Bone marrow (tissue), 2 donors: ENCODE measurements at places on chromosomes 2 and 18.
A peak's percentile ranks its signal among the peaks of the same experiment; 100 is the strongest.

GRCh38 chr2:237701033-237701858 lies 73.9 kb downstream of the LRRFIP1 start:
- no peak for DNase-seq

GRCh38 chr18:49342690-49343089 lies 117.8 kb downstream of the DYM start:
- no peak for DNase-seq

DNA sequence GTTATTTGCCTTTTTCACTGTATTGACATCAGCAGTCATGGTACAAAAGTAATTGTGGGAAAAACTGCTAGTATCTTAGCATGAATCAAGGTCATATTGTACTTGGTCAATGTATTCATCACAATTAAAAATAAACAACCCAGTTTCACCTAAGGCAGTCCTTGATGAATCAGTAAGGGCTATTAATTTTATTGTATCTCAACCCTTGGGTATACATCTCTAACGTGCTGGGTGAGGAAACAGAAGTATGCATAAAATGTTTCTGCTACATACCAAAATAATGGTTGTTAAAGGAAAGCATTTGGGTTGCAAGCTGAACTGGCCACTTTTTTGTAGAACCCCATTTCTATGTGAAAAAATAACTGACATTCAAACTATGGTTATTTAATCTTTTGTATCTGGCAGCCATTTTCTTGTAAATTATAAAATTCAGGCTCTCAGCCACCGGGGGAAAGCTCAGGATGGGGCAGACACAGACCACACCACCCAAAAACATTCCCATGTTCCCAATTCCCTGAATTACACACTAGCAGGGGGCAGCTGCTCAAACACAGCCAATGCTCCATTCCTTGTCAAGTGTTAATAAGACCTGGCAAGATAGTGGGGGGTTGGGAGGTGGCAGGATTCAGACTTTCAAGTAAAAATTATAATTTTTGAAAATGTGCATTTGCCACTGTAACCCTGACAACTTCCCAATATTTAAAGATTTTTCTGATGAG lies 49.3 kb downstream of the OLA1 start:
- DNase-seq, result no peak

- no peak for DNase-seq
These were observed 814.2 kb upstream of the SLC39A10 start for GRCh38 chr2:194842871-194843270.

DNA sequence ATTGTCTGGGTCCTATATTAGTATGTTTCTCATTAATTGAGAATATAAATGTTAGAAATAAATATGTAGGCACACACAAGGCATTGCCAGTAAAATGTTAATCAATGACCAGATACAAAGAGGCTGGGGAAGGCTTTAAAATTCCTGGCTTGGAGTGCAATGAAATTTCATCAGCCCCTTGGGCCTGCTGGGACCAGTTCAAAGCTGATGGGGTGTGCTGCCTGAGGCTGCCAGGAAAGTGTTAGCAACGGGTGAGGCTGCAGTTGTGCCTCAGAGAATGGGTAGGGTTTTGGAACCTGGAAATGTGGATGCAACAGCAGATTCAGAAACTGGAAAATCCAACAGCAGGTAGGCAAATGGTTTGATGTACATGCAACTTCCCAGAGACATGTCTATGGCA lies 68.9 kb downstream of the DIPK1C start:
- no peak for DNase-seq

- no peak for DNase-seq
These were observed 101.3 kb upstream of the KLHL29 start for GRCh38 chr2:23283653-23284052.

- DNase-seq, result no peak
These were observed 60.5 kb downstream of the SOCS6 start for GRCh38 chr18:70349316-70349715.

- no peak for DNase-seq
These were observed 3.9 kb upstream of the TYMS start for GRCh38 chr18:653512-653911.

DNA sequence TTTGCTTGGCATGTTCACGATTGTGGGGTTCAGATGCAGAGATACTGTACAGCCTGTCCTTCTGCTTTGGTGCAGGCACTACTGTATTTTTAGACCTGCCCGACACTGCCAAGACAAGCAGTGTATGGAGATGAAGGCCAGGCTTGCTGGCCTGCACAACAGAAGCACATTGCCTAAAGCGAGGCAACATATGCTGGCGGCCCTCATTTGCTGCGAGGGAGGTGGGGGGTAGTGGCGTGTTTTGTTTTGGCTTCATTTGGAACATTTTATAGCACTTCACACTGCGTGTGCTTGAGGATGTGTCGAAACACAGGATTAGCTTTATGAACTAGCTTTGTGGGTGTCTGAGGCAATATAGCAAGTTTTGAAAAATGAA lies 27.0 kb downstream of the TMEM182 start:
- no peak for DNase-seq

DNA sequence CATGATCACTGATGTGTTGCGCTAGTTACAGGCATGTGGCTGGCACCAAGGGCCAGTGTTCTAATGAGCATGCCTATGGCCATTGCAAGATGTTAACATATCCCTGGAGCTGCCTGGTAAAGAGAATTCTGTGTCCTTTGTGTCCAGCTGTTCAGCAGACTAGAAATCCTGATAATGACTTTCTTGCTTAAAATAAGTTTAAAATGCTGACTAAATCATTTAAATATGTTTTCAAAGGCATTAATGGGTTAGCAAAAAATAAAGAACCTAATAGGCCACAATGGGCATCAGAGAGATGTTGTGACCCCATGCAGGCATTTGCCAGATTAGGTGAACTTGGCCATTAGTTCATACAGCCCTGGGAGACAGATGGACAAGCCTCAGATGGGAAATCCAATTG lies 67.5 kb downstream of the GPR39 start:
- no peak for DNase-seq

DNA sequence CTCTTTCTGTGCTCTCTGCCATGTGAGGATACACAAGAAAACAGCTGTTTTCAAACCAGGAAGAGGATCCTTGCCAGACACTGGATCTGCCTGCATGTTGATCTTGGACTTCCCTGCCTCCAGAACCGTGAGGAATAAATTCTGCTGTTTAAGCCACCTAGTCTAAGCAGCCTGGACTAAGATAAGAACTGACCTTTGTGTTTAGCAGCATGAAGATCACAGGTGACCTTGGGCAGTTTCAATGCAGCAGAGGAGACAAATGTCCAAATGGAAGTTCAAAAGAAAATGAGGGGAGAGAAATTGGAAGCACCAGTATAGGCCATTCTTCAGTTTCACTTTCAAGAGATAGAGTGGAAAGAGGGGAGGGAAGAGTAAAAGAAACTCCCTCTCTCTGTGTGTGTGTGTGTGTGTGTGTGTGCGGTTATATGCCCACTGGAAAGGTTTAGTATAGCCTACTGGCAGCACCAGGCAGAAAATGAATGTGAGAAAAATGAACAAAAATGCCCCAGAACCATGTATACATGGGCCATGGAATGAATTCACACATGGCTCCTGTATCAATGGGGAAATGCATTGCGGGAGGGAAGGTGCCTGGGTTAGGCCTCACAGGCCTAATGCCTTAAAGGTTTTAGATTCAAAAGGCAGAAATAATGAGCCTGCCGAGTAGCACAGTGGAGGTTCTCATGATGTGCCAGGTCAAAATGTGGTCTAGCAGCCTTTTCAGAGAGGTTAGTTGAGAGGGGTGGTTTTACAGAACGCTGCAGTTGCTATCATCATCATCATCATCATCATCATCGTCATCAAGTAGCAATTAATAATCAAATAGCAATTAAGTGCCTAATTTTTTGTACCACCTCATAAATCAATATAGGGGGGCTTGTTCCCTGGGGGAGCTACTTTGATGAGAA lies 1.1 kb upstream of the CERS6 start:
- peak; percentile 13 for DNase-seq

GRCh38 chr2:162221064-162221463 lies 22.2 kb downstream of the FAP start:
- peak; percentile 35 for DNase-seq

GRCh38 chr2:235078914-235079472 lies 127.2 kb downstream of the SH3BP4 start:
- no peak for DNase-seq

DNA sequence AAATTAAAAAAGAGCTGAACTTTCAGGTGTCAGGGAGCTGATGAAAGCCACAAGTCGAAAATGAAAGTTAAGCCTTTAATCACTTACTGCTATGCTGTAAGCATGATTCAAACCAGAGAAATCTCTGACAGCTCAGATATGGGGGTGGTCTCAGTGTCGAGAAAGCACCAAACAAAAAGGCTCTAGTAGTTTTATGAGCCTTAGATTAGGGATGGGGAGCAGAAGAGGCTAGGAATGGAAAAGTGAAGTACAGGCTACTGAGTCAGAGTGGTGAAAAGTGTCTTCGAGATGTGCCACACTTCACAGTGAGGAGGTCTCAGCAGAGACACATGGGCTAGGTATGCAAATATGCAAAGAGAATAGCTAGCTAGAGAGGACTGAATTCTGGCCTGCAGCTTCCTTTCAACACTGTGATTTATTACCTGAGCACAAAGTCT lies 482.2 kb downstream of the SPAG16 start:
- no peak for DNase-seq

GRCh38 chr2:54634564-54635511 lies 88.6 kb upstream of the EML6 start:
- no peak for DNase-seq

DNA sequence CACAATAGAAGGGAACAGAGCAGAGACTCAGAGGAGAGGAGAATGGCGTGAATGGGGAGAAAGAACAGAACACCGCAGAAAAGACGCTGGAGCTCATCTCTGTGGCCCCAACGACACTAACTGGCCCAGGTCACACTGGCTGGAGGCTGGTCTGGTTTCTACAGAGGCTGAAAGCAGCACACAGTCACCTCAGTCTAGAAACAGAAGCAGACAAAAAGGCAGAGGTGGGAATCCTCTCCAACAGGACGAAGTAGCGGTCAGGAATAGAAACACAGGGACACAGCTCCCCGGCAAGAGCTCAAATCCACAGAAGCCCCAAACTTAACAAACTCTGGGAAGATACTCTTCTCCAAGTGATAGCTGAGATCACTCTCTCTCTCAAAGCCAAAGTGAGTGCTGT lies 9.2 kb downstream of the SLC66A2 start:
- DNase-seq, result no peak
